ENCODE measurements at places on chromosomes 6 and 20. TPM values are rescaled to one million over a fixed set of nuclear protein-coding genes. Genes with fewer than 3 reads are reported as not detected.

DST gene
- 223 TPM for total RNA-seq

GINS1 gene
- total RNA-seq: not detected

TMEM244 gene
- total RNA-seq: not detected

TTBK1 gene
- total RNA-seq: not detected

ZC2HC1B gene
- total RNA-seq: not detected

OXT gene
- total RNA-seq: not detected

GHRH gene
- not detected for total RNA-seq

All from ascending aorta (tissue), 2 donors.